ENCODE measurements at places on chromosomes 1 and 21.

GRCh38 chr1:7698641-7699040, 72.5 kb upstream of the VAMP3 start:
- no peak for DNase-seq

DNA sequence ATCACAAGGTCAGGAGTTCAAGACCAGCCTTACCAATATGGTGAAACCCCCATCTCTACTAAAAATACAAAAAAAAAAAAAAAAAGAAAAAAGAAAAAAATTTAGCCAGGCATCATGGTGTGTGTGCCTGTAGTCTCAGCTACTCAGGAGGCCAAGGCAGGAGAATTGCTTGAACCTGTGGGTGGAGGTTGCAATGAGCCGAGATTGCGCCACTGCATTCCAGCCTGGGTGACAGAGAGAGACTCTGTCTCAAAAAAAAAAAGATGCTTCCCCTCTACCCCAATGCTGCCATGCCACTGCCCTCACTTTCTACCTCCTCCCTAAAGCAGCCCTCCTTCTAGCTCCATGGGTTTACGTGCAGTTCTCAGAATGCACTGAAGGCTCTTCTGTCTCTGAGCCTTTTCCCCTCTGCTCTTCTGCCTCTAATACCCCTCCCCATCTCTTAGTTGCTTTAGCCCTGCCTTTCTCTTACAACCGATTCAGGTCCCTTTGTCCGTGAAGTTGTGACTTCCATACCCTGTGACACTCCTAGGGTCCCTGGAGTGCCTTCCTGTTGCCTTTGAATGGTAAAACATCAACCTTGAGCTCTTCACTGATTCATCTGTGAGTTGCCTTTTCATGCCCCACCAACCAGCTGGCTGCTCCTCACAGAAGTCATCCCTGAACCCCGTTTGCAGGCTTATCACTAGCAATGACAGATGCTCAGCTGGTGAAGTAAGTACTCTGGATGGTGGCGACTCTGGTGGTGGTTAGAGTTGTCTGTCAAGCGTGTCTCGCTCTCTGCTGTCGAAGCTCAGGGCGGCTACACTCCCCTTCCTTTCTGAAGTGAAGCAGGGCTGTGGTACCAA, 234.9 kb downstream of the RHOU start:
- DNase-seq = no peak

DNA sequence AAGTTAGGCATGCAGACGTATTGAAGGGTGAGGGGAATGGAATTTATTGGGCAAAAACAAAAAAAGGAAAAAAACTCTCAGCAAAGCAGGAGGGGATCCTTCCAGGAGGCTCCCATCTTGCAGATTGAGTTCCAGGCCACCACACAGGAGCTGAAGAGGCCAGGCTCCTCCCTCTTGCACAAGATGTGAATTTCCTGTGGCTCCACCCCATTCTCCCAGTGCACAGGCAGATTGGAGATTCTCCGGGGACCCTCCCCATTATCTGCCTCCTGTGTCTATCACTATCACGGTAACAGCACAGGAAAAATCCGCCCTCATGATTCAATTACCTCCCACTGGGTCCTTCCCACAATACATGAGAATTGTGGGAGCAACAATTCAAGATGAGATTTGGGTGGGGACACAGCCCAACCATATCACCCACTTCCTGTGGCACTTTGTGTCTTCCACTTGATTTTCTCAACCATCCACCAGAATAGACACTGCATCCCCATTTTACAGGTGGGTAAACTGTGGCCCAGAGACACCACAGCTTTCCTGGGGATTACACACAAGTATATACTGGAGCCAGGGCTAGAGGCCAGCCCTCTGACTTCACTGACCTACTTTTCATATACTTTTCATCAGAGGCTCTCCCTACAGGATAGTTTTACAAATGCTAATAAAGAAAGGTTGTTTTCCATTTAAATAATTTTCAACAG, 18.9 kb upstream of the COL6A1 start:
- no peak for DNase-seq

DNA sequence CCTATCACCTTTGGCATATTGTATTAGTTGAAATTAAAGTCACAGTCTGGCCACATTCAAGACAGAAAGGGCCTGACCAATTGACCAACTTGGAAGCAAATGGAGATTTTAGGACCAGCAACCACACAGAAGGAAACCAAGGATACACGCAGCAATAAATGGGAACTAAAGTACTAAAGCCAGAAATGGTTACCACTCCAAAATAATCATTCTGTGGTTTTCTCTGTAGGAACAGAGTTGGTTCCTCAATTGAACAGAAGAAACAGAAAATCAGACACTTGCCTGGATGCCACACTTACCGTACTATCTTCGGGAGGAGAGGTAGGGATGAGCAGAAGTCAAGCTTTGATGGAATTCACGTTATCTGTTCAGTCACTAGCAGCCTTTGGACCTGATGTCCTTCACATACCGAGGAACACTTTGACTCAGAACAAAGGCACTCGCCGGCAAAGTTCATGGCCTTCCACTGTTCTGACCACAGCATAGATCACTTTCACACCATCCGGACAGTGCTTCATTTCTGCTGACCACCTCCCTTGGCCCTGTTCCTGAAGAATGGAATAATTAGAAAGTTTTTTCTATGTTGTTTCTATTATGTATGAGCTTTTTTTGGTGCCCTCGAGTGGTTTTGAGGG, 96.9 kb downstream of the LPAR3 start:
- no peak for DNase-seq

DNA sequence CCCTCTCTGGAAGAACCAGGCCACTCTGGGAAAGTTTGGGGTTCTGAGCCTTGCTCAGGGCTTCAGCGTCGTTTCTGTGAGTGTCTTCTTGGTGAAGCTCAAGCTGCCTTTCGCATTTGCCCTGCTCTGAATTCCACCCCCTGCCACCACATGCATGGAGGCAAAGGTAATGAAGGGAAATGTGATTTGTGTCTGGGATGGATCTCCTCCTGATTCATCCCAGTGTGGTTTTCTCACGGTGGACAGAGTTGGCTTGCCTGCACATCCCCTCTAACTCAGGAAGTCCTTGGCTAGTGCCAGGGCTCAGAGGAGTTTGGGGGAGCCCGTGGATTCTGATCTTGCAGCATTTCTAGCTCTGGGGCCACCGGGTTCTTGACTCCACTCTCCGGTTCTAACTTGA, 173.6 kb upstream of the RAB4A start:
- no peak for DNase-seq

GRCh38 chr1:197171531-197171930, 25.1 kb upstream of the ASPM start:
- DNase-seq = no peak
